Activated CD4-positive, alpha-beta T cell treated with anti-CD3 and anti-CD28 coated beads, Interleukin-2, amount 50 U/mL, for 48 hours (primary cell): ENCODE measurements at places on chromosomes 2 and 18.

GRCh38 chr18:46250084-46250811, 146.1 kb downstream of the HAUS1 start:
- peak; percentile 33 for DNase-seq

- no peak for DNase-seq
Measured at GRCh38 chr2:104473546-104473945, 380.4 kb upstream of the POU3F3 start.

- DNase-seq: no peak
Measured at GRCh38 chr2:223019987-223020717, 31.8 kb upstream of the KCNE4 start.

GRCh38 chr2:12090590-12090989, 344.2 kb downstream of the LPIN1 start:
- DNase-seq: no peak

DNA sequence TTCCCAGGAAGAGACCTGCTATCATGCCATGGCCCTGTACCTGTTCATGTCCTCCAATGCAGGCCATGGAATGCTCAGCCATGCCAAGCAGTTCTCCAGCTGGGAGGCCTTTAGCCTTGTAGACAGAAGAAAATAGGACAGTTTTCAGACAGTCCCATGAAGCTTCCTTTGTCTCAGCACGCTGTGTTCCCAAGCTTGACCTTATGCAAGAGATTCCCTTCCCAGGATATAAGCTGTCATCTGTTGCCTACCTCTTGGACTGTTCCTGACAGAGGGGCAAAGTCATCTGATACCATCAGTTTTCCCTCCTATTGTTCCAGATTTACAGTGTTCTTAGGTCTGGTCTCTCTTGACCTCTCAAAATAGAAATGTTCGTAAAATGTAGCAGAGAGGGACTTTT, 96.6 kb upstream of the EML6 start:
- no peak for DNase-seq

DNA sequence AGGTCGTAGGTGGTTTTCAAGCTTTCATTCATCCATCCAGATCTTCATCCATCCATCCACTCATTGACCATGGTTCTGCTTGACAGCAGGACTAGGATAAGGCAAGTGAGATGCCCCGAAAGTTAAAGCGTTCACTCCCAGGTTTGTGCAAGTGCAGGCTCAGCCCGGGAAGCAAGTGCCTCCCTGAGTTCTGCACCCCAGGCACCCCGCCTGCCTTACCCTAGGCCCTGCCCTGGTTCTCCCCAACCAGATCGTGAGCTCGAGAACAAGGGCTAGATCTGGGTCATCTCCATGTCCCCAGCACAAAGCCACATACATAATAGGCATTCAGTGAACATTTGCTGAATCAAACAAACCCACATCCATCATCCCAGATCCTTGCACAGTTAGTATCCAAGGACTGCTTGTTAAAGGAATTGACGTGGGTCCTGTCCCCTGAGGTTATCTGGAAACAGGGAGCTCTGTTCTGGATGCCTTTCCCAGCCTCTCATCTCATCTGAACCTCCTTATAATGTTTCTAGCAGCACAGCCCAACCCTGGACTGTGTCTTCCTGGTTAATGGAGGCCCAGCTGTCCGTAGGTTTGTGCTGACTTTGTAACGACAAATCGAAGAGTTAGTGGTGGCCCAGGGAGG, 116.1 kb upstream of the GPC1 start:
- no peak for DNase-seq

DNA sequence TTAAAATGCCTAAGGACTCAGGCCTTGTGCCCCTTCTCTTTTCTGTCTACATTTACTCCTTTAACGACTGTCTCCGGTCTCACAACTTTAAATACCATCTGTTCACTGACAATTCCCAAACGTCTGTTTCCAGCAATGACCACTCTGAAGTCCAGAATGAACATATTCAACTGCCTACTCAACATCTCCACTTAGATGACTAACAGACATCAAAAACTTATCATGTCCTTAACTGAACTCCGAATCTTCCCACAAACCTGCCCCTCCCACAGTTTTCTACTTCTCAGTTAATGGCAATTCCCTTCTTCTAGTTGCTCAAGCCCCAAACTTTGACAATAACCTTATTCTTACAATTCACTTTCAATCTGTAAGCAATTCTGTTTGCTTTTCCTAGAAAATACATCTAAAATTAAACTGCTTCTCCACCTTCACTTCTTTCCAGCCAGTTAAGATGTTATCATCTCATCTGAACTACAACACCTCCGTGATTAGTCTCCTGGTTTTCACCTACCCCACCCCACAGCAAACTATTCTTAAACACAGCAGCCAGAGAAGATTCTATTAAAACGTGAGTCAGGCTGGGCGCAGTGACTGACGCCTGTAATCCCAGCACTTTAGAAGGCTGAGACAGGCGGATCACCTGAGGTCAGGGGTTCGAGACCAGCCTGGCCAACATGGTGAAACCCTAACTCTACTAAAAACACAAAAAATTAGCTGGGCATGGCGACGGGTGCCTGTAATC, 2.8 kb downstream of the C1D start:
- no peak for DNase-seq

- no peak for DNase-seq
Measured at GRCh38 chr2:60356346-60356745, 197.1 kb downstream of the BCL11A start.

GRCh38 chr2:99626158-99626557, 136.3 kb upstream of the REV1 start:
- DNase-seq: no peak

- DNase-seq: no peak
Measured at GRCh38 chr2:67773851-67774250, 289.0 kb downstream of the C1D start.

DNA sequence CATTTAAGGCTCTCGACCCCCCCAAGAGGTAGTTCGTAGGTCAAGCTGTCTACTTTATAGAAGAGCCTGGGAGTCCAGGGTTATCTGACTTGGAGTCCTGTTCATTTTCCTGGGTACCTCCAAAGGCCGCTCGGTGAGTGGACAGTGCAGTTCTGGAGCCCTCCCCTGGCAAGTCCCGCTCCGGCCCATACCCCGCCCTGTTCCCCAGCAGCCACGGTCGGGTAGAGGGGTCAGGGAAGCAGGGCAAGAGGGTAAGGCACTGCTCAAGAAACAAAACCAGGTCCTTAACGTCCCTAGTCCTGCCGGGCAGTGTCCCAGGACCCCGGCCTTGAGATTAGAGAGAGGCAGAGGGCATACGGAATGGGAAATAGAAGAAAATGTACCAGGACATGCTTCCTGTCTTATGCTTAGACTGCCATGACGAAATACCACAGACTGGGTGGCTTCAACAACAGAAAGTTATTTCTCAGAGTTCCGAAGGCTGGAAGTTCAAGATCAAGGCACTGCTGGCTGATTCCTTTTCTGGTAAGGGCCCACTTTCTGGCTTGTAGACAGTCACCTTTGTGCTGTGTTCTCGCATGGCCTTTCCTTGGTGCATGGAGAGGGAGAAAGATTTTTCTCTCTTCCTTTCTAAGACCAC, 5.4 kb upstream of the HPCAL1 start:
- no peak for DNase-seq

GRCh38 chr18:192801-193200, 34.4 kb downstream of the USP14 start:
- no peak for DNase-seq

GRCh38 chr2:39210846-39211245, 32.9 kb downstream of the CDKL4 start:
- no peak for DNase-seq

DNA sequence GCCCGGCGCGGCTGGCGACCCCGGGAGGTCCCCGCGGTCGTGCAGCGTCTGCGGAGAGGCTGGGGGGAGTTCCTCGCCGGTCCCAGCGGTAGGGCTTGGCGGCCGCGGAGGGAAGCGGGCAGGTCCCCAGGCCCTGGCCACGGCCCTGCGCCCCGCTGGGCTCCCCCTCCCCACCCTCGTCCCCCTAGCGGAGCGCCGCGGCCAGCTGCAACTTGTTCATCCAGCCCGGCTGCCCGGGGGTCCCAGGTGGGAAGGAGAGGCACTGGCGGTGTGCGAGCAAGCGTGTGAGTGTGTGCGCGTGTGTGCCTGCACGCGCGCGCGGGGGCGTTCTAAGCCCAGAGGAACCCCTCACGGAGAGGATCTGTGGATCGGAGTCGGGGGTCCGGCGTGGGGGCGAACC, 1.3 kb downstream of the PTPRM start:
- no peak for DNase-seq

DNA sequence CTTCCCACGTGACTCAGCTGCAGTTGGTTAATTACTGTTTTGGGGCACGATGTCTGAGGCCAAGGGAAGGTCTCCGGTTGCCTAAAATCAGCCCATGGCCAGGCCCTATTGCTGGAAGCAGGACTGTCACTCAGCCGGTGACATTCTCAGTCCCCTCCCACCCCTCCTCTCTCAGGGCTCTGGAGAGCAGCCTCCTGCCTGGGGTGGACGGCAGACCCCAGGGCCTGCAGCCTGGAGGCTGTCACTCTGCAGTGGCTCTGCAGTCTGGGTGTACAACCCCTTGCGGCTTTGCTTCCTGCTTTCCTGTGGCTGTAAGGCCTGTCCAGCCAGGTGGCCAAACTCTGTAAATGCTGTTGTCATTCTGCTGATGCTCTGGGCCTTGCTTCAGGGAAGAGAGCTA, 32.8 kb downstream of the ZBTB7C start:
- no peak for DNase-seq

- no peak for DNase-seq
Measured at GRCh38 chr2:184551626-184552025, 46.7 kb upstream of the ZNF804A start.

GRCh38 chr2:240198226-240198625, 57.8 kb upstream of the OTOS start:
- no peak for DNase-seq

- DNase-seq: no peak
Measured at GRCh38 chr2:37300146-37300545, 24.5 kb downstream of the PRKD3 start.

DNA sequence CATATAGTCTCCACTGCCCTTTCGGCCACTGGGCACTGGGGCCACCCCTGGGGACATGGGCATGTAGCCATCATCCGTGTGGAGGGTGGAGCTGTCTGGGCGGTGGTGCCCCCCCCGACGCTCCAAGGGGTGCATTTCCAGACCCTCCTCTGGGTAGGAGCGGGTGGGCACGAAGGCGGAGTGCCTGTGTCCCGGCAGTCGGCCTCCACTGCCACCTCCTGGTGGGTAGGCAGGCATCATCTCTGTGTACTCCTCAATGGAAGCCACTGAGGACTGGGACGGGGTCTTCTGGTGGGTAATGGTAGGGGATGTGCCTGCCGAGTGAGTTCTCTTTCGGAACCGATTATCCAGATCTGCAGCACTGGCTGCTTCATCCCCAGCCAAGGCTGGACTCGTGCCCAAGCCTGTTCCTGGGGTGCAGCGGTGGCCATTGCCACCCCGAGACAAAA, 2.8 kb downstream of the IRS1 start:
- DNase-seq: peak; percentile 10

DNA sequence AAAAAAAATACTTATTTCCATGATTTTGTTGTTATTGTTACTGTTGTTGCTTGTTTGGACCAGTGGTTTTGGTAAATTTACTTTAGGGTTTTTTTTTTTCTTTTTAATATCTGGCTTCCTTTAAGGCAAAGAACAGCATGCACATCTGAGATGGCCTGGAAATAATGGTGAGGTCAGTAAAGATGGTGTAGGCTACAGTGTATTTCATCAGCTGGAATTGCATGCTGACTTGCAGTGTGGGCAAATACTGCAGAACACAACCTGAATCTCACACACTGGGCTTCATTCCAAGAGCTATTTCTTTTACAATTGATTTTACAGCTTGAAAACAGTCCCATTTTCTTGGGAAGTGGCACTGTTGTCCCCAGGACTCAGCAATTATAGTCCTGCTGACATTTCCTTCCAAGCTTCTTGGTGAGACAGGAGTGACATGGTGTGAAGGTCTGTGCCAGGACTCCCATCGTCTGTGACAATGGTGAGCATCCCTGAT, 376.1 kb upstream of the SOX11 start:
- DNase-seq: no peak

- no peak for DNase-seq
Measured at GRCh38 chr18:58584200-58585127, 44.4 kb downstream of the ALPK2 start.

- no peak for DNase-seq
Measured at GRCh38 chr2:10269711-10270610, 32.7 kb upstream of the HPCAL1 start.

DNA sequence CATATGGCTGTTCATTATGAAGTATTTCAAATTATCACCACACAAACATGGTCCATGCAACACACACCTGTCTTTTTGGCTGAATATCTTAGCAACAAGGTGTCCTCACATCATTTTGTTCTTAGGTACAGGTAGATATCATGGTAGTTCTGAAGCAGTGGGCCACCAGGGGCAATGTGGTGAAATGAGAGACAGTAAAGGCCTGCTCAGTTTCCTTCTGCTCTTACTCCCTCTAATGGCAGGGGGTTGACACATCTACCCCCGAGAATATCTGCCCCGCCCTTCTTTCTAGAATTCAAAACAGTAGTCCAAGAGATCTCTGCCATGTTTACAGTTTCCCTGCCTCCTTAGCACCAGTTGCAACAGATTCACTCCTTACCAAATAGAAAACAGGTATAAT, 147.0 kb upstream of the KLHL14 start:
- peak; percentile 2 for DNase-seq

- no peak for DNase-seq
Measured at GRCh38 chr2:189129971-189130370, 49.6 kb downstream of the COL5A2 start.

GRCh38 chr2:228613133-228613850, 431.8 kb upstream of the SPHKAP start:
- DNase-seq: no peak

GRCh38 chr2:203510256-203510940, 24.7 kb downstream of the RAPH1 start:
- DNase-seq: no peak

DNA sequence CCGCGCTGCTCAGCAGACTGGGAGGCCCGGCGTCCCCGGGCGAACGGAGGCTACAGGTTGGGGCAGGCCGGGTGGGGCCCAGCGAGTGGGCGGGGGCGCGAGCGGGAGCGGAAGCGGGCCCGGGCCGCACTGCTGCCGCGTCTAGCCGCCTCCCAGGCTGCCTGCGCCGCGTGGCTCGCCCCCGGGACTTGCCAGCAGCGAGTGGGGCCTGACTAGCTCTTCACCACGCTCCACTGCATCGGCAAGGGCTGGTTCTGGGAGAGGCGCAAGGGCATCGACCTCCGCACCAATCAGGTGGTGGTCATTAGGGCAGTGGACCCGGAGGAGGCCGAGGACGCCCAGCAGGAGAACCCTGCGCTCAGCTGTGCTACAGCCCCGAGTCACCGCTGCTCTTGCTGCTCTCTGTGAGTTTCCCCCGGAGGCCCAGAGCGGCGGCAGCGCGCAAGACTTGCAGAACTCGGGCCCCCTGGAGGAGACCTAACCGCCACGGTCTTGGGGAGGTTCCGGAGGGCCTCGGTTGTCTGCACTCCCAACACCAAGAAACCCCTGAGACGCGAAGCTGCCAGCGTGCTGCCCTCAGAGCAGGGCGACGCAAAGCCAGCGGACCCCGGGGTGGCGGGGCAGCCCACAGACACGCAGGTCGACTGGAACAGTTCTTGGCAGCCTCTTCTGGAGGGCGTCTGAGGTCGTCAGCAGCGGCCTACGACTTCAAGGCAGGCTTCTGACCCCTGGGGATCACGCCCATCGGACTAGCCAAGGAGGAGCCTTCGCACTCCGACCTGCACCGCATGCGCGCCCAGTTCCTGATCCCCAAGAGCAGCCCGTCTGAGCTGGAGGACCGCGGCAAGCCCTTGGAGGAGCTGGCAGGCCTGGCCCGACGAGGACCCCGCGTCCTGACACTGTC, 27.2 kb upstream of the PTPN2 start:
- DNase-seq: peak; percentile 68
